Diencephalon (tissue), 1 donor: ENCODE measurements at places on chromosomes 4 and X. TPM values are rescaled to one million over a fixed set of nuclear protein-coding genes. Genes with fewer than 3 reads are reported as not detected.

SLC4A4 gene
- total RNA-seq, result 61.1 TPM

MAPK10 gene
- total RNA-seq, result 217 TPM

HTN1 gene
- total RNA-seq, result not detected

RENBP gene
- 7.8 TPM for total RNA-seq

FBXO8 gene
- total RNA-seq, result 34.6 TPM

FOXR2 gene
- total RNA-seq, result not detected
